Hematopoietic multipotent progenitor cell treated with erythropoietin and hydrocortisone succinate and interleukin-3 and kit ligand, for 17 days (in vitro differentiated cells): ENCODE measurements at places on chromosomes 12 and 14.

DNA sequence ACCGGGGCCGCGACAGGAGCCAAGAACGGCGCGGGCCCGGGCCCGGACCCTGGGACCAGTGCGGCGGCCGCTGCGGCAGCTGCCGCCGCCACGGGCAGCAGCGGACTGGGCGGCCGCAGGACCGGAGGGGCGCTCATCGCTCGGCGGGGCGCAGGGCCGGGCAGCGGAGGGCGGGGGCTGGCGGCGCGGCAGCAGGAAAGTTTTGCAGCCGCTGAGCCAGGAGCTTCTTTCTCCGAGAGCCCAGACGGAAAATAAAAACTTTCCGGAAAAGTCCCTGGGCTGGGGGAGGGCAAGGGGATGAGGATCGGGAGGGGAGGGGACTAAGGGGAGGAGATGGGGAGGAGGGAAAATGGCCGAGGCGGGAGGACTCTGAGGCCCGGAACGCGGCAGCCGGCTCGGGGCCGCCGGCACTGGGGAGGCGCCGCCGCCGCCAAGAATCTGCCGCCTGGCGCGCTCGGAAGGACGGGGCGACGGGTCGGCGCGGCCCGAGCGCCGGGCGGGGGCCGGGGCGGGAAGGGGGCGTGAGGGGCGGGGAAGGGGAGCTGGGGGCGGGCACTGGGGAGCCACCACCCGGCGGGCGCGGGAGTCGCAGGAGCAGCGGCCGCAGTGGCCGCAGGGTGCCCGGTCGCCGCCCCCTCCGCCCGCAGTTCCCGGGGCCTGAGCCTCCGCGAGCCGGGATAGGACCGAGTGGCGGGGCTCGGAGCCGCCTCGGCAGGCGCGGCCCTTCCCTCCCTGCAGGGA is at the start of gene PRKD1:
Gene PRKD1, minus strand, starts transcription at position 472 of the 741 bp plus-strand sequence.
- no peak for DNase-seq

GRCh38 chr12:6295094-6295811 is 15.2 kb upstream of the PLEKHG6 start:
- no peak for DNase-seq

GRCh38 chr14:91361233-91361811 is 56.3 kb downstream of the CCDC88C start:
- no peak for DNase-seq

DNA sequence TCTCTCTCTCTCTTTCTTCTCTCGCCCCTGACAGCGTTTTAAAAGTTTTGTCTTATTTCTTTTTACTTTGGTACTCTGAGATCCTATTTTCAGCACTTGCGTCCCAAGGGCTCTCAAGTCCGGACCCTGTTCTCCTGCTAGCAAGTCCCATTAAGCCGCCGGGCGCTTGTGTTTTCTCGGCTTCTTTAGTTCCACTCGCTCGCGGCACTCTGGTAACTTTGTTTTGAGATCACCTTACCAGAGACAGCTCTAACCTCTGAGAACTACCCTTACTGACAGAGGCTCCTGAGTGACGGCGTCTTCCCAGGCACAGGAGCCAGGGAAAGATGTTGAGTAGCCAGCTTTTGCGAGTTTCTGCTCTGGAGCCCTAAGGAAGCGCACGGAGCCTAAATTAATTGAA is 2.7 kb upstream of the MYF5 start:
- no peak for DNase-seq

GRCh38 chr12:21334771-21335325 is at the start of gene SLCO1A2:
SLCO1A2 (minus strand) TSS chr12:21334917; CDS start chr12:21334647, 270 bp downstream.
- no peak for DNase-seq

DNA sequence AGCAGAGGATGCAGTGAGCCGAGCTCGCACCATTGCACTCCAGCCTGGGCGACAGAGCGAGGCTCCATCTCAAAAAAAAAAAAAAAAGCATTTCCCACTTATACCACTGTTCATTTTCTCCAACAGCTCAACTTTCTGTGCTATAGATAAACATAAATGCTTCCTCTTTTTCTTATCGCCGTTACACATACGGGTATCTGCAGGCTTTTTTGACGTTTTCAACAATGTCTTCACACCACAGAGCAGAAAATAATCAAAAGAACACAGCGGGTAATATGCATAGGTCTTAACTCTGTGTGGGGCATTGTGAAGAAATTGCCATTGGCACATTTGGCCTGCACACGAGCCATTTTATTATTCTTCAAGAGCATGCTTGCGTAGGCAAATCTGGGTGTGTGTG is 86.4 kb downstream of the CAPZA3 start:
- DNase-seq = no peak

GRCh38 chr12:95099270-95099790 is 25.9 kb upstream of the NR2C1 start:
- DNase-seq = no peak

- DNase-seq = peak; percentile 62
Observed at GRCh38 chr14:39145266-39145966, 24.7 kb downstream of the TRAPPC6B start.

DNA sequence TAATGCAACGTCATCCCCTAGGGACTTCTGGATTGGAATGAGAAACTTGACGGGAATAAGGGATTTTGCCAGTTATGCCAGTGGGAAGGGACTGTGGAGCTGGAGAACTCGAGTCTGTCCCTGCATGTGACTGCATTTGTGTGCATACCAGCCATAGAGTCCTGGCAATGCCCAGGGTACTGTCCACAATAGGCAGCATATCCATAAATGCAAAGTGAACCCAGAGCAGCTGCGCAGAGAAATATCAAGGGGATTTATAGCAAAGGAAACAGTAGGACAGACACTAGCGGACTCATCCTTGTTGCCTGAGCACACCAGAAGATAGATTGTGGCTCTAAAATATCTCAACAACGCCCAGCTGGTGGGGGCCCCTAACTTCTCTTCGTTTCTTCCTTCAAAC is 247.1 kb upstream of the SRRM4 start:
- no peak for DNase-seq

DNA sequence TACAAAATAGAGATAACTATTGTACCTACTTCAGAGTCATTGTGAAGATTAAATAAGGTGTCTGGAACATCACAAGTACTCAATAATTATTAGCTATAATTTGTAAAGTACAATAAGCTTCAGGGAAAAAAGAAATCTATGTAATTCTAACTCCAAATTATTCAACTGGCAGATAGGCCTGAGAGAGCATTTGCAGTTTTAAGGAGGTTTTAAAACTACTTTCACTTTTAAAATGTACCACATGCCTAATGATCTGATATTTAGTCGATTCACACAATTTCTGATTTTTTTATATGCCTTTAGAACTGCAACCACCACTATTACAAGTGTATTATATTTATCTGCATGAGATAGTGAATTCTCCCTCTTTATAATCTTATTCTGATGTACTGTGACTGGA is 24.9 kb upstream of the FRMD6 start:
- no peak for DNase-seq

DNA sequence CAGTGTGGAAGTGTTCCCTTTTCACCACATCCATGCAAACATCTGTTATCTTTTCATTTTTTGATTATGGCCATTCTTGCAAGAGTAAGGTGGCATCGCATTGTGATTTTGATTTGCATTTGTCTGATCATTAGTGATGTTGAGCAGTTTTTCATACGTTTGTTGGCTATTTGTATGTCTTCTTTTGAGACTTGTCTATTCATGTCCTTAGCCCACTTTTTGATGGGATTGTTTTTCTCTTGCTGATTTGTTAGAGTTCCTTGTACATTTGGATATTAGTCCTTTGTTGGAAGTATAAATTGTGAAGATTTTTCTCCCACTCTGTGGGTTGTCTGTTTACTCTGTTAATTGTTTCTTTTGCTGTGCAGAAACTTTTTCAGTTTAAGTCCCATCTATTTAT is 244.5 kb upstream of the PRICKLE1 start:
- no peak for DNase-seq

- no peak for DNase-seq
Observed at GRCh38 chr12:48078901-48079300, 27.0 kb downstream of the SENP1 start.

GRCh38 chr12:92593734-92594402 is 108.9 kb upstream of the PLEKHG7 start:
- DNase-seq = no peak

- no peak for DNase-seq
Observed at GRCh38 chr14:61876362-61877034, 114.3 kb downstream of the SNAPC1 start.

DNA sequence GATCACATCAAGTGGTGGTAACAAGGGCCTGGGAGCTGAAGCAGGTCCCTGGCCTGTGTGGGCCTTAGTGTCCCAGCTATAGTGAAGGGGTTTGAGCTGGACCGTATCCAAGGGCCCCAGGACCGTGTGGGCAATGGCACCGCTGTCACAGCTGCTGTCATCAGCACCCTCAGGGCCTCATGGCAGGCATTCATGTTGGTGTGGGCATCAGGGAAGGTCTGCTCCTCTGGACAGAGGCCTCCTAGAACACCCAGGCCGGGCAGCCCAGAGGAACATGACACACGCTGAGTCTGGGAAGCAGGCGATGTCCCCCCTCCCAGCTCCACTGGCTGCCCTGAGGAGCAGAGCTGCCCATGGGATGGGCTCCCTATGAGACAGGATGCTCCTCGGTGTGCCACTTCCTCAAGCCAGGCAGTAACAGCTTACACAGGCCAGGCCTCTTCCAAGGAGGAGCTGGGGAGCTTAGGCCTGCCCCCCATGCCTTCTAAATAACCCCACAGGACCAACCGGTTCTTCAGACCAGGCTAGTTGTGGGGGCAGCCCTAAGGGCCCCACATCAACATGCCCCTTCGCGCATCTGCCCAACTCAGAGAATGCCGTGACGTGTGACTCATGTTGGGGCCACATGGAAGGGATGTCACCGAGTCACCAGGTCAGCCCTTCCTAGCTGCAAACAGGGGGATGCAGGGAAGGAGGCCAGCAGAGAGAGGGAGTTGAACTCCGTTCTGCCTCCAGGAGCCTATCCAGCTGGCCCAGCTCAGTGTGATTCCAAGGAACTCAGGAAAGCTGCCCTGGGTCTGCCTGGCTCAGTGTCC is 80.4 kb downstream of the PITPNM2 start:
- no peak for DNase-seq

GRCh38 chr12:7934091-7934888 is 1.7 kb downstream of the SLC2A3 start:
- peak; percentile 33 for DNase-seq

- DNase-seq = no peak
Observed at GRCh38 chr12:100674036-100674888, 100.8 kb downstream of the GAS2L3 start.

DNA sequence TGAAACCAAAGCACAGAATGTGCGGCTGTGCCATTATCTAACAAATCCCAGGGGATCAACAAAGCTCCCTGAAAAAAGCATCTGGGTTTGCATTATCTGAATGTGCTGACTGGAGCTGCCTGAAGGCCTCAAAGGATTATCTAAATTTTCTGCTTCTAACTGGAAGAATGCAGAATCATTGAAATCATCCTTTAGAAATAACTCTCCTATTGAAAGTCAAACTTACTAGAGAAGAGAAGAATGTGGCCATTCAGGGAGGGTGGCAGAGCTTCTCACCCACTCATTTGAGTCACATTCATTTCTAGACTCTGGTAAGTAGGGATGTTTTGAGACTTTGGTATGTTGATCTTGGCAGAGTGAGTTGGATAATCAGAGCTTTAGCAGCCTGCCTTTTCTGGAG is 220.6 kb upstream of the RGS6 start:
- DNase-seq = no peak

- DNase-seq = no peak
Observed at GRCh38 chr14:79117561-79117960, 947.4 kb downstream of the NRXN3 start.

GRCh38 chr12:115574826-115575225 is 702.7 kb downstream of the MED13L start:
- DNase-seq = no peak

DNA sequence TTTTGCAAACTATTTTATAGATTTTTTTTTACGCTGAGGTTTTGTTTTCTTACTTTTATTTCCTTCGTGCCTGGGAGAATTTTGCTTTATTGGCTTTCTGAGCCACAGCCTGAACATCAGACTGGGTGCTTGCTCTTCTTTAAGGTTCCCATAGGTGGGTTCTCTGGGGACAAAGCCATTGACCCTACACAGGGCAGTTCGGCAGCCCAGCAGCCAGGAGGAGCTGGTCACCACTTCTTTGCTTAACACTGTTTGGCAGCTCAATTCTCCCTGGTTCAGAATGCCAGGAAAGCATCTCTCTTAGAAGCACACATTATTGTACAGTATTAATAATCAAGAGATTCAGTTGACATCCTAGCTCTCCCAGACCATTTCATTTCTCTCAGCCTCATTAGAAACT is 140.8 kb upstream of the NEDD1 start:
- DNase-seq = no peak

GRCh38 chr14:53538316-53538881 is 385.3 kb upstream of the DDHD1 start:
- no peak for DNase-seq

DNA sequence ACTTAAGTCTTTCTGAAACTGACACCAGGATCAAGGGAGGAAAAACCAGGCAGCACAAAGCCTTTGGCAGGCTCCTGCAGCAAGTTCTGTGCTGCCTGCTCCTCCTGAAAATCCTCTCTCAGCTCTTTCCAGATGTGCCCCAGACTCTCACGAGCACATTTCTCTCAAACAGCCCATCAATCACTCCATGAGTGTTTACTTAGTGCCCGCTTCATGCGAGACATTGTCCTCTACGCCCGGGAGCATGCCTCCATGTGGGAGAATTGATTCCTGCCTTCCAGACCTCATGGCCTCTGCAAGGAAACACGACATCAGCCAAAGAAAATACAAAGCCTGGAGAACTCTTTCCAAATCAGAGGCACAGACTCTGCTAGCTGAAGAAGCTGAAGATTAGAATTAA is 46.5 kb upstream of the TSPAN11 start:
- DNase-seq = no peak

GRCh38 chr14:104724981-104725771 is 1.1 kb downstream of the ADSS1 start:
- no peak for DNase-seq

DNA sequence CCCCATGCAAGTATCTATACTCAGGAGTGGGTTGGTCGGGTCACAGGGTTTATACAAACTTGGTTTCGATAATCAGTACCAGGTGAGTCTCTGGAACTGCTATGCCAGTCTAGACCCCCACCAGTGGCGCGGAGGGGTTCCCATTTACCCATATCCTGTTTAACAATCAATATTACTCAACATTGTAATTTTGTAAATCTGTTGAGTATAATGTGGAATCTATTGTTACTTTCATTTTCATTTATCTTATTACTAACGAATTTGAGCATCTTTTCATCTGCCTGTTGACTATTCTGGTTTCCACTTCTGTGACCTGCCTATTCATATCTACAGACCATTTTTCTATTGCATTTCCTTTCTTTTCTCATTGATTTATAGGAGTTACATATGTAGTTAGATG is 275.2 kb upstream of the CRY1 start:
- no peak for DNase-seq

- no peak for DNase-seq
Observed at GRCh38 chr12:52337054-52337453, 15.9 kb upstream of the KRT83 start.

DNA sequence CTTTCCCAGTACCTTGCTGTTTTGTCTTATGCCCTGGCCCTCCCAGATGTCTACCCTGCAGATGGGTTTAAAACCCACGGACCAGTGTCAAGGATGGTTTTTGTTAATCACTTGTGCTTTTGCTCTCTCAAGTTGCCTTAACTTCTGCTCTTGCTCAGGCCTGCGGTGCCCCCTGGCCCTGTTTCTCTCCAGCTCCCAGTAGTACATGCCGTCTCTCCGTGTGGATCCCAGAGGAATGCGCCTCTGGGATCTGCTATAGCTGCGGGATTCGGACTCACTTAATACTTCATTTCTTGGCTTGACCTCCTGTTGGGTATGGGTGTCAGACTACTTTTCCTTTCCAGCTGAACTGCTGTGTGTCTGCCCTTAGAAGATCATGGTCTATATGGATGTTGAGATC is 14.5 kb downstream of the PLEKHG3 start:
- DNase-seq = no peak
